ENCODE measurements at places on chromosomes 3 and 15.
A peak's percentile ranks its signal among the peaks of the same experiment; 100 is the strongest.

DNA sequence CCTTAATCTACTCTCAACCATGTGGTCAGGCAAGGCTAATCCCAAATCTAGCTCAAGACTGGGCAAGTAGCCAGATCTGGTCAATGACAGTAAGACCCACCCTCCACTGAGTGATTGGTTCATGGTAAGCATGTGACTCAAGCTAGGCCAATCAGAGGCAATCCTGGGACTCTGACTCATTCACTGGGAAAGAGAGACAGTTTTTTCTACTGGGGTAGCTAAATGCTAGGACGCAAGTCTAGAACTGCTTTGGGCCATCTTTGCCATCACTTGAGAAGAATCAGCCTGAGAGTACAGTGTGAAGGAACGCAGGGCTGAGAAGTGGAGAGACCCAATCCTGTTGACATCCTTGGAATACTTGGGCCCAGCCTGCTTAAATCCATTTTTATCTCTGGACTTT is 9.4 kb upstream of the RAD18 start:
- peak; percentile 50 for DNase-seq

DNA sequence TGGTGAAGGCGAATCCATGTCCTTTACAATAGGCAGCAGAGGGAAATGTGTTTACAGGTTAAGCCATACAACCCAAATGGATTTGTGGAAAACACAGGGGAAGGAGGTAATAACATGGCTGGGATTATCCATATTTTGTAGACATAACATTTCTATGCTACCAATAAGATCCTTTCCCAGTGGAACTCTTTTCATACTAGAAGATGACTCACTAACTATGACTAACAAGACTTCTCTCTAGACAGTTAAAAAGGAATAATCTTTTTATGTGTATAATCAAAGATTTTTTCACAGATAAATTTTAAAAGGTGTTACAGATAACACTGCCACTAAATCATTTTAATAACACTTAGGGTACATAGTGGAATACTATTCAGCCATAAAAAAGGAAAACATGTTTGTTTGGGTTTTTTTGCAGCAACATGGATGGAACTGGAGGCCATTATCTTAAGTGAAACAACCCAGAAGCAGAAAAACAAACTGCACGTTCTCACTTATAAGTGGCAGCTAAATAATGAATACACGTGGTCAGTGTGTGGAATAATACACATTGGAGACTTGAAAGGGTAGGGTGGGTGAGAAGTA is 39.6 kb downstream of the VPS13C start:
- no peak for DNase-seq

- DNase-seq = peak; percentile 76
These were observed 137.7 kb downstream of the ASB7 start for GRCh38 chr15:100740138-100740537.

DNA sequence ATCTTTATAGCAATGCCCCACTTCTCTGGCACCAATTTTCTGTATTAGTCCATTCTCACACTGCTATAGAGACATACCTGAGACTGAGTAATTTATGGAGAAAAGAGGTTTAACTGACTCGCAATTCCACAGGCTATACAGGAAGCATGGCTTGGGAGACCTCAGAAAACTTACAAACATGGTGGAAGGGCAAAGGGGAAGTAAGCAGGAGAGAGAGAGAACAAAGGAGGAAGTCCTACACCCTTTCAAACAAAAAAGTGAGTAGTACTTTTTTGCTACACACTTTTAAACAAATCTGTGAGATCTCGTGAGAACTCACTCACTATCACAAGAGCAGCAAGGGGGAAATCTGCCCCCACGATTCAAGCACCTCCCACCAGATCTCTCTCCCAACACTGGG is 67.8 kb upstream of the ZBED2 start:
- DNase-seq = no peak

DNA sequence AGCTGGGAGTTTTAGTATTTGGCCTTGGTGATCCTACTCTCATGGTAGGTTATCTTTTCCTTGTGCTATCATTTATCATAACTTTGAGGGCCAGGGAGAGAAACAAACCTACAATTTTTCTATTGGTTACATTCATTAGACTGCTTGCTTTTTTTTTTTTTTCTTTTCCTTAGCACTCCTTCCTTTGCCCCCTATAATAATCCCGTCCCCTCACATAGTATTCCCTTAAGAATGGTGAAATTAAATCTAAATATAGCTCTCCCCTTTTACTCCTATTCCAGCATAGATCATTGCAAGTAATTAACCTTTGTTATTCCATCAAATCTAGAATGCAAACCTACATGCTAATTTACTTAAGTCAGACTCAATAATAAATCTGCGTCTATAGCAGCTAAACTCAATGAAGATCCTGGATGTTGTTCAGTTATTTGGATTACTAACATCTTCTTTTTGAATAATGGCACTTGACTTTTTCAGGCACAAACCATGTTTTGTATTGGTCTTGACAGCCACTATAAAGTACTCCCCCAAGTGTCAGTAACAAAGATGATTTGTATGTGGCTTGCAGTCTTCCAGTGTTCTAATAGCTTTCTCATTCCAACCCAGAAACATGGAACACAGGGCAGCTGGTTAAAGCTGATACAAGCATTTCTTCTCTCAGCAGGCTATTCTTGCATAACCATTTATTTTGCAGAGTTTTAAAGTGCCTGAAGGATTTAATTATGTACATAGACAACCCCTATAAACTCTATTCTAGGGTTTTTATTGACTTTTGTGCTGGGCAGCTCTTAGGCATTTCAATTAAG is 420.6 kb downstream of the MECOM start:
- DNase-seq = no peak

GRCh38 chr3:150936693-150937092 is 31.5 kb upstream of the MINDY4B start:
- no peak for DNase-seq

Data from HFF-Myc (cell line).